ENCODE measurements at places on chromosomes 2 and 18.

GRCh38 chr2:194319222-194319992 lies 1337.6 kb upstream of the SLC39A10 start:
- DNase-seq = no peak

DNA sequence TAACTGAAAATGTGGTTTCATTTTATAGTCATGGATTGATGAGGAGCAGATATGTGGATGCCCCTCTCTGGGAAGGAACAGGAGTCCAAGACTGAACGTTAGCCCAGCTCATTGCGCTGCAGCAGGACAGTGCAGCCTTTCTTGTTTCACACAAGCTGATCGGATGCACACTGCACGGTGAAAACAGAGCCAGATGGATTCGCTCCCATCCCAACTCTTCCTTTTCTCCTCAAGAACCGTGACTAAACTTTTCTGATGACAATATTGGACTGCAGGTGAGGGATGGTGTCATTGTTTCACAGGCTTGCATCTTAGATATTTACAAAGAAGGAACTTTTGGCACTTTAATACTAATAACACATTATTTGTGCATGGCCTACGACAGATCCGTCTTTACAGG lies 33.8 kb upstream of the COPS8 start:
- DNase-seq = no peak

DNA sequence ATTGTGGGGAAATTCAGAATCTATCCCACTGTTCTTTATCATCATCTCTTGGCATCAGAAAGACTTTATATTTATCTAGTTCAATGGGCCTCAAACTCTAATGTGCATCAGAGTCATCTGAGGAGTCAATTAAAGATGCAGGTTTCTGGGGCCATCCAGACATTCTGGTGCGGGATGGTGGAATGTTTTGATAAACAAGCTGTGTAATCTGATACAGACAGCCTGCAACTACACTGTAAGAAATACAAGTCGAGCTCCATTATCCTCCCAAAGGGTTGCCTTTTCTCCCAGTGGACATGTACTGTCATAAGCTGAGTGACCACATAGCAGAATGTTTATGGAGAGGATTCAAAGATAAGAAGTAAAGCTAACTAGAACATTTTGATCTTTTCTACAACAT lies 515.3 kb upstream of the DCC start:
- no peak for DNase-seq

GRCh38 chr2:144006139-144006538 lies 513.8 kb downstream of the ZEB2 start:
- DNase-seq = no peak

DNA sequence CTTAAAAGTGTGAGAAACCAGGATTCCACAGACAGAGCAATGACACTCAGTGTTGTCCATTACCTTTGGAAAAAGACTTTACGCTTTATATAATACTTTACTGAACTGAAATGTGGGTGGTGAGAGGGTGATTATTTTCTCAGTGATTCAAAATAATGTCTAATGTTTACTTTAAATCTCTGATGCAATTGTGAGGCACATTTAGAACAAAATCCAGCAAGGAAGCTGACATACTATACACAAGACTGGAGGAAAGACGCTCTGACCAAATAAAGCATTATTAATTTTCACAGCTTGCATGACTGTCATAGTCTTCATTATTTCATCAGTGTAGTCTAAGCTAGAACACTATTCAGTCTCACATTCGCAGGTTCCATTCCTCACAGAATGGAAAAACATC lies 34.1 kb upstream of the STAT1 start:
- no peak for DNase-seq

- no peak for DNase-seq
Measured at GRCh38 chr2:118202707-118203303, 114.5 kb downstream of the INSIG2 start.

DNA sequence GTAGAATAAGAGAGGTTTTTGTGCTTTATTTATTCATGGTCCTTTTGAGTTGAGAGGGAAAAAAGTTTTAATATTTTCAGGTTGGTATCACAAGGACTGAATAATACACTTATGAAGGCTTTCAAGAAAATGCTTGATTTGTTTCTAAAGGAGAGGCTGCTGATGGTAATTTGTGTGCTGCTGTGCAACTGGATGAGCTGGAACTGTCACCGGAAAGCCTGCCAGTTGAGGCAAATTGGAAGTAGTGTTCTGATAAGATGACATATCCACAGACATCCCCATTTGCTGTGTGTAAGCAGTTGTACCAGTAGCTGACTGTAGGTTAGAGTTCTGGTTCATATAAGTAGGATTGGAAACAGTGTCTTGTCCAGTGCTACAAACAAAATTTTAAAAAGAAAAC lies 21.6 kb upstream of the CACNB4 start:
- DNase-seq = no peak

GRCh38 chr2:28802975-28803429 lies 7.6 kb upstream of the SPDYA start:
- no peak for DNase-seq

- DNase-seq = no peak
Measured at GRCh38 chr2:182521453-182522404, 94.9 kb upstream of the PDE1A start.

- no peak for DNase-seq
Measured at GRCh38 chr2:55026202-55026601, 24.0 kb downstream of the RTN4 start.

DNA sequence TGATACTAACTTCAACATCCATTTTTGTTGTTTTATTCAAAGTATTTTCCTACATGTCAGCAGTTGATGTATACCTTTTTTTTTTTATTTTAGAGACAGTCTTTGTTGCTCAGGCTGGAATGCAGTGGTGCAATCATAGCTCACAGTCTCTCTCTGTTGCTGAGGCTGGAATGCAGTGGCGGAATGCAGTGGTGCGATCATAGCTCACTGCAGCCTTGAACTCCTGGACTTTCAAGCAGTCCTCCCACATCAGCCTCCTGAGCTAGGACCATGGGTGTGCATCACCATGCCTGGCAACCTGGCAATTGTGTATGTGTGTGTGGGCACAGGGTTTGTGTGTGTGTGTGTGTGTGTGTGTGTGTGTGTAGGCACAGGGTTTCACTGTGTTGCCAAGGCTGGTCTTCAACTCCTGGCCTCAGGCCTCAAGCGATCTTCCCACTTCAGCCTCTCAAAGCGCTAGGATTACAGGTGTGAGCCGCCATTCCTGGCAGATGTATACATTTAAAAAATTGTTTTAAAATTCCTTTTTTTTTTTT lies 24.8 kb downstream of the SANBR start:
- DNase-seq = no peak

- DNase-seq = no peak
Measured at GRCh38 chr2:109727929-109728447, 66.1 kb upstream of the RGPD5 start.

DNA sequence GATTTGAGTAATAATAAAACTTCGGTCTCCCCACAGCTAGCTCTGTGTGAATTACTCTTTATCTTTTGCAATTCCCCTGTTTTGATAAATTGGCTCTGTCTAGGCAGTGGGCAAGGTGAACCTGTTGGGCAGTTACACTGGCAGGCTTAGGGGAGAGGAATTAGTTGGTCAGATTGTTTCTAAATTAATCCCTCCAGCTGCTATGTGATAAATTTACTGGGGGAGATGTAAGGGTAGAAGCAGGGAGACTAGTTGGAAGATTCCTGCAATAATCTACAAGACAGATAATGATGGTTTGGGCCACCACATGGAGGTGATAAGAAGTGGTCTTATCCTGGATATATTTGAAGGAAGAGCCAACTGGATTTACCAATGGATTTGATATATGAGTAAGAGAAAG lies 118.5 kb upstream of the TACR1 start:
- DNase-seq = no peak

GRCh38 chr2:41414486-41415230 lies 633.2 kb upstream of the PKDCC start:
- DNase-seq = no peak

DNA sequence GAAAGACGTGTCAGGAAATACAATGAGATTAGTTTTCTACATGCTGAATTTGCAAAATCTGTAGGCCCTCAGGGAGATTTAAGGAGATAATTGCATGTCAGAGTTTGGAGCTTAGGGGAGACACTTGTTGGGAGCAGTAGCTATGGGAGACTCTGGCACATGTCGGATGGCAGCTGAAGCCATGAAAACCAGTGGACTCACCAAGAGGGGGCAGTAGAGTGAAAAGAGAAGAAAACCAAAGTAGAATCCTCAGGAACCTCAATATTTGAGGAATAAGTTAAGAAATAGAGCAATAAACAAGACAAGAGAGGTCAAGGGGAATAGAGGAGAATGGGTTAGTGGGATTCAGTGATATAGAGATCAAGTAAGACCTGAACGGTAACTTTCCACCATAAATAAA lies 24.8 kb downstream of the RUFY4 start:
- no peak for DNase-seq

DNA sequence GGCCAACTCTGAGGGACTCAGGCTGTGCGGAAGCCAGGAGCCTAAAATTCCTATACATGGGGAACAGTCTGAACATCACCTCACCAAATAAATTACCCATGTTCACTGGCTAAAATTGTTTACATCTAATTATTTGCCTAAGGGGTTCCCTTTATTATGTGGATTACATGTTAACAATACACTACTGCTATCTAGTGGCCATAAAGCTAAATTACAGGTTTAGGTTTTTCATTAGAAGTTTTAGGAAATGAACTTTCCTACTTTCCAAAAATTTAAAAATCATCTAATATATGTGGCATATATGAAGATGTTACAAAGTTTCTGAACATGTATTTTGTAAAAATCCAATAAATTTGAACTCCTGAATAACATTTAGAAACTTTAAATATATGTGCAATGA lies 40.3 kb downstream of the PLA2R1 start:
- no peak for DNase-seq

GRCh38 chr2:44705356-44705755 lies 236.1 kb upstream of the SIX3 start:
- DNase-seq = no peak

GRCh38 chr2:23489471-23490322 lies 104.7 kb downstream of the KLHL29 start:
- DNase-seq = no peak

GRCh38 chr2:62565309-62565908 lies 59.4 kb upstream of the TMEM17 start:
- no peak for DNase-seq

- DNase-seq = no peak
Measured at GRCh38 chr2:239275847-239276831, 124.7 kb downstream of the HDAC4 start.

- DNase-seq = no peak
Measured at GRCh38 chr2:238839428-238839827, 8.5 kb upstream of the TWIST2 start.

- DNase-seq = no peak
Measured at GRCh38 chr2:2286592-2286991, 44.5 kb downstream of the MYT1L start.

- DNase-seq = no peak
Measured at GRCh38 chr18:37710726-37711125, 145.1 kb upstream of the CELF4 start.

GRCh38 chr2:9708683-9709538 lies 78.1 kb upstream of the YWHAQ start:
- DNase-seq = no peak

- no peak for DNase-seq
Measured at GRCh38 chr2:223418131-223418530, 184.0 kb downstream of the SCG2 start.

- no peak for DNase-seq
Measured at GRCh38 chr2:27502142-27502541, 5.5 kb downstream of the GCKR start.

DNA sequence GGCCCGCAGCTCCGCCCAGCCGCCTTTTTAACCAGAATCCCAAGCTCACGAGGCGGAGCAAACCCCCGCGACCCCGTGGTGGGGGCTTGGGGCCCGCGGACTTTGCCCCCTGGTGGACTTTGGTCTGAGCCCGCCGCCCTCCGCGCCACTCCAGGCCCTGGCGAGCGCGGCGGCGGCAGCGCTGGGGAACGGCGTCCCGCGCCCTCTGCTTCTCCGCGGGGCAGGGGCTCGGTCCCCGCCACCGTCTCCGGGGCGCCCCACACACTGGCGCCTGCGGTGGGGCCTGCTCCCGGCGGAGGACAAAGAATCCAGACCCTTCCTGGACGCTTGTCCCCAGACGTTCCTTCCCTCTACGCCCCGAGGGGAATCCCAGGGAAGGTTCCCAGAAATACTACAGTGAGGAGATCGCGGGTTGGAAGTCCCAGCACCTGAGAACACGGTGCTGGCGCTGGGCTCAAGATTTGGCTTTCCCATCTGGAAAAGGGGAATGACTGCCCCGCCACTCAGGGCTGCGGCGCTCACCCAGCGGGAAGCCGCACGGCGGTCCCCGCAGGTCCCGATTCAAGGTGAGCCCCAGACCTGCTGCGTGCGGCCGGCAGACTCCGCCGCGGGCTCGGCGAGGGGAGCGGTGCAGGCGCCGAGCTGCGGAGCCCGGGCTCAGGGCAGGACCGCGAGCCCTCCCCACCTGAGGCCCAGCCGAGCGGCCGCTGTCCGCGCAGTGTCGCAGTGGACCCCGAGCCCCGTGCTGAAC lies at the start of gene HAAO:
Gene HAAO (minus strand): TSS at position 1 of the 751 bp plus-strand sequence. CDS start 47 bp downstream, outside the sequence.
- DNase-seq = no peak

DNA sequence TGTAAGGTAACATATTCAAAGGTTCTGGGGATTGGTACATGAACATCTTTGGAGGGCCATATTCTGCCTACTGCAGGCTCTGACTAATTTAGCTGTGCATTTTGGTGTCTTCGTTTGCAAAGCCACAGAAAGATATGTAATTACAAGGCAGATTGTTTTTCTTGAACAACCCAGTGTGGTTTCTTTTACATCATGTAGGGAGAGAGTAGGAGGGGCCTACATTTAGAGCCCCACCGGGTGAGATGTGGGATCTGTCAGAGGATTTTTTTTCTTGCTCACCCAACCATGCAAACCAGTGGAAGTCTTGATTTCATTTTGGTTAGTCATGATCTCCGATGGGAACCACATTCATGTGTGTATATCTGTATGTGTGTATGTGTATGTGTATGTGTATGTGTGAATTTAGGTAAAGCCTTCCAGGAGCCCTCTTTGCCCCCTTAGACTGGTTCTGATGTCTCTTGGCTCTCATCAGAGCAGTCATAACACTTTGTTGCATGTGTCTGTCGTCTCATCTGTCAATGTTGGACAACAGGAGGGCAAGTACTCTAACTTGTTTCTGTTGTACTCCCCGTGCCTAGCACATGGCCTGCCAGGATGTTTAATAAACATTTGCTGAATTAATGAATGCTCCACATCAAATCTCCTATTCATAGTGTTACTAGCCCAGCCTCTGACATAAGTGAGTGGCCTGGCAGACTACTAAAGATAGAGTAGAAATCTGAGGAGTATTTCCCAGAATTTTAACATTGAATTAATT lies 239.9 kb downstream of the MTX2 start:
- no peak for DNase-seq

- no peak for DNase-seq
Measured at GRCh38 chr2:232891621-232892071, 21.6 kb downstream of the SNORC start.

- DNase-seq = no peak
Measured at GRCh38 chr2:62423235-62423634, 82.8 kb downstream of the TMEM17 start.
